ENCODE measurements at places on chromosomes 6 and 20.

- no peak for DNase-seq
These were observed 19.5 kb upstream of the SIRT5 start for GRCh38 chr6:13554929-13555333.

GRCh38 chr6:11618533-11618932 is 81.0 kb downstream of the TMEM170B start:
- DNase-seq: peak; percentile 46

- DNase-seq: no peak
These were observed 38.1 kb downstream of the ECT2L start for GRCh38 chr6:138833816-138834539.

- DNase-seq: no peak
These were observed 66.7 kb upstream of the FYN start for GRCh38 chr6:111939902-111940301.

- DNase-seq: no peak
These were observed 165.4 kb downstream of the OGFRL1 start for GRCh38 chr6:71454056-71454455.

DNA sequence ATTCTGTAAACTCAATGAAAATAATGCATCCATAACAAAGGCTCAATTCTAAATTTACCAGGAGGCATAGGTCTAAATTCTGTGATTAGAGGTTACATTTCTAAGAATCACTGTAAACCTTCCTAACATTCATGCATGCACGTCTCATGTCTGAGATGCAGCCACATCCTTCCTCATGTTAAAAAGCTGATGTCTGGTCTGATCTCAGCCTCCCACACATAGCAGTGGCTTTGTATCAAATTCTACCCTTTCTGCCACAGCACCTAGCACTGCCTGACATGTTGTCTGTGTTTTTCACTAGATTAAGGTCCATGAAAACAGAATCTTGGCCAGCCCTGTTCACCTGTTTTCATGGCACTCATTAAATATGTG is 171.1 kb downstream of the WDR27 start:
- DNase-seq: no peak

- peak; percentile 85 for DNase-seq
These were observed 409 bp upstream of the ATXN1 start for GRCh38 chr6:16761471-16762267.

GRCh38 chr6:138242987-138243592 is 24.8 kb upstream of the PBOV1 start:
- DNase-seq: no peak

GRCh38 chr6:12749531-12750379 is 33.2 kb downstream of the PHACTR1 start:
- DNase-seq: no peak

GRCh38 chr20:37240337-37241067 is 21.1 kb downstream of the GHRH start:
- no peak for DNase-seq

DNA sequence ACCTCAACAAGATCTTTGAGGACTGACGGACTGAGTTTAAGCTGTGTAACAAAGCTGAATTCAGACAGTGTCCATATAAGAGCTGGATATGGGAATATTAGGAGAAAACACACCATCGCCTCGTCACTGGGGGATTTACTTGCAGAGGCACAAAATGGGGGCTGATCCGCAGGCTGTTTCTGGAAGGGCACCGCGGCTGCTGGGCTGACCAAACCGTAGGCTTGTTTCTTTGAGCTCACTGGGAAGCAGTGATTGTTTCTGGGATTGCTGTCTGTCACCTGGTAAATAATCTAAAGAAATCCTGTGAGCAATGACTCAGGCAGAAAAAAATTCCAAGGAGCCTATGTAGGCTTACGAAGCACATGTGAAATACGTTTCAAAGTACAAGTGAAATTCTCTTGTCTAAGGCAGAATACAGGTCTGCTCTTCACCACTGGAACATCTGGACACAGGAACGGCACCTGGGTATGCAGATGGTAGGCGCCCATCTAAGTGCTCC is 63.9 kb upstream of the MPC1 start:
- no peak for DNase-seq

GRCh38 chr6:39330057-39330456 is 7.6 kb upstream of the KCNK16 start:
- no peak for DNase-seq

GRCh38 chr6:36656441-36656840 is 22.1 kb upstream of the CDKN1A start:
- no peak for DNase-seq

- no peak for DNase-seq
These were observed 9.4 kb upstream of the FRMD1 start for GRCh38 chr6:168088161-168089053.

GRCh38 chr6:163860287-163861081 is 446.0 kb downstream of the QKI start:
- no peak for DNase-seq

DNA sequence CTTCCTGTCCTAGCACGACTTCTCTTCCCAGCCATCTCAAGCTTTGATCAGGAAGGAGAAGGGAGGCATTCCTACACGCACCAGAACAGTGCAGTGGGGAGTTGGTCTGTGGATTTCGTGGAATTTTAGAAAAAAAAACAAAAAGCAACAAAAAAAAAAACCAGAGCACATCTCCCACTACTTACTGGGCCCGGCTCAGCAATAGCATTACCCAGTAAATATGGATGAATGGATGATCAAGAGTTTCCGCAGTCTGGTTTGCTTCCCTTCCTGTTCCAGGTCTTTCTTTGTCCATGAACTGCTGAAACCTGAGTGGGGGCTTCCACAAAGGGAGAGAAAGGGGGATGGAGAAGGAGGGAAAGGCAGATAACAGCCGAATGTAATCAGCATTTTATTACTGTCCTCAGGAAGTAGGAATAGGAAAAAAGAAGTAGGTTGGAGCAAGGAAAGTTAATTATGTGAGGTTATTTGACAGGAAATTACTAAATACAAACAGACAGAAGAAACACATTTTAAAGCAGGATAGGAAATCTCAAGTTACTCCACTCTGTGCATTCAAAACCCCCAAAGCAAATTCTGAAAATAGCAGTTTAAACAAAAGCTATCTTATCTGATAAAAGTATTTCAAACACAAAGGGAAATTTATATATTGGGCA is 349.0 kb downstream of the PRL start:
- DNase-seq: no peak

DNA sequence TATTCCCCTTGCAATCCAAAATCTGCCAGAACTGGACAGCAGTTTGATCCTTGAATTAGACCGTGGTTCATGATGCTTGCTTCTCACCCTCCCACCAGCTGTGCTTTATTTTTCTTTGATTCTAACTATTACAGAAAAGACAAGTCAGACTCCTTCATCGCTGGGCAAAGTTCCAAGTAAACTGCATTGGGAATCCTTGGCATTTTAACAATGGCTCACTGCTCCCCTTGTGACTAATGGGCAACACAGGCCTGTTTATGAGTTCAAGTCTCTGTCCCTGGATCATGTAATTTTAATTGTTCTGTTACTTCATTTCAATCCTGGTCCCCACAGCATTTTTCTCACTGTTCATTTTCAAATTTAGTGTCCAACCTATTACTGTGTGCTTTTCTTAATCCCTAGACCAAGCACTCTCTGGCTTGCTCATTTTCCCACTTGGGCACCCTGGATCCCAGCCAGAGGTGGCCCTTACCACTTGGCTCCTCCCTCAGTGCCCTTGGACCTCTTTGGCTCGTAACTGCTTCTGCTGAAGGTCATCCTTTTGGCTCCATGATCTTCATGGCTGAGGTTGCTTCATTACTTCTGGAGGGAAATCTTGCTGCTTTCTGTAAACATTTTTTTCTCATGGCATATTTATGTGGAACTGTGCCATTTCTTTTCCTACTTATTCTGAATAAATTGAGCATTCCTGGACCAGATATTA is 32.8 kb downstream of the PSMB9 start:
- no peak for DNase-seq

GRCh38 chr6:88619951-88620350 is 343.5 kb downstream of the RNGTT start:
- no peak for DNase-seq

DNA sequence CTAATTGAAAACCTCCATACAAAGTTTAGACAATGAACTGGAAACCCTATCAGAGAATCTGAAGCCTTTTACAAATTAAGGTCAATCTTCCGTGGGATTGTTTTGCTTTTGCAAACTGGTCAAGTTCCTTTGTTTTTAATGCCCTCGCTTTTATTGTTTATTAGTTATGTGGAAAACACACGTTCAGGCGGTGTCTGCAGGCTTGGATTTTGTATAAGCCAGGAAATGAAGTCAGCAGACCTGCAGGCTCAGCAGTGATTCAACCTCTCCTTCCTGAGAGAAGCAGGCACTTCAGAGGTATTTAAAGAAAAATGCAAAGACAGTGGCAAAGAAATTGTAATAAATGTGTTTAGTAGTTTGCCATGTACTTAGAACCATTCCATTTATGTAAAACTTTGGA is 103.4 kb upstream of the PDE10A start:
- DNase-seq: no peak

DNA sequence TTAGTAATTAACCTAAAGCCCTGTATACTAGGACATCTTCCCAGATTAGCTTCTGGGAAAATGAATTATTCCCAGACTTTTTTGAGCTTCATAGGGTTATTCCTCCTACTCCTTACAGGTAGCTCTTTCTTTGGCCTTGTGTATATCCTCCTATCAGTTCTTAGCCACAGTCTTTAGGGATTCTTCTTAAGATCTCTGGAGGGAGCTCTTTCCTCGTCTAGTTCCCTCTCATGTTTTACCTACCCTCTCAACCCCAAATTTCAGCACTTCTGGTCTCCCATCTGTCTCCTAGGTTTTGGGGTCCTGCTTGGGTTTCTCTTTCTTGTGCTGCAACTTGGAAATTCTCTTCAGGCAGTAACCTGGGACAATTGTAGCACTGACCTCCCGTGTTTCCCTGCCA is 46.4 kb upstream of the SLC35B3 start:
- DNase-seq: peak; percentile 0

- DNase-seq: no peak
These were observed 197.1 kb downstream of the EPHA7 start for GRCh38 chr6:93222071-93222851.

Measured in A549 (cell line).